ENCODE measurements at places on chromosomes 5 and 9. TPM values are rescaled to one million over a fixed set of nuclear protein-coding genes. Genes with fewer than 3 reads are reported as not detected.

GRCh38 chr9:128087262-128087661 is 19.2 kb downstream of the SLC25A25 start:
- no peak for DNase-seq

DNA sequence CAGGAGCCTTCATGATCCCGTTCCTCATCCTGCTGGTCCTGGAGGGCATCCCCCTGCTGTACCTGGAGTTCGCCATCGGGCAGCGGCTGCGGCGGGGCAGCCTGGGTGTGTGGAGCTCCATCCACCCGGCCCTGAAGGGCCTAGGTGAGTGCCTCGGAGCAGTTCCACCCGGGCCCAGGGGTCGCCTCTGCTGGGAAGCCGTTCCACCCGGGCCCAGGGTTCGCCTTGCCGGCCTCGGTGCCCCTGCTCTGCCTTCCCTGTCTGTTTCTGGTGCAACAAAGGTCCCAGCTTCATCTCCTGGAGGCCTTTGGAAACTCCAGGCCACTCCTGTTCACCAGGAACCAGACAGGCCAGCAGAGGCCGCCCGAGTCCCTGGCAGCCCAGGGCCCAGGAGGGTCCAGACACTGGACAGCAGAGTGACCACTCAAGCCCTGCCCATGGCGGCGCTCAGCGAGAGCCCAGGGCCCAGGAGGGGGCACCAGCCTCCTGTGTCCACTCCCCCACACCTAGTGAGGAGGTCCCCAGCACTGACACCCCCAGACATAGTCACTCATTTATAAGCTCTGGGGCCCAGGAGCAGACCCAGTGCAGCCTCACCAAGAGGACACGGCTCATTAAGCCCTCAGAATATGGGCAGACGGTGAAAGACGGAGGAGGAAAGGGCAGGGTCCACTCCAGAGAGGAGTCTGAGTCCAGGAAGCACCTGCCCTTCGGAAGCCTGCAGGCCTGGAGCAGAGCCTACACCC is 7.5 kb downstream of the SLC6A19 start:
- peak; percentile 49 for DNase-seq

DNA sequence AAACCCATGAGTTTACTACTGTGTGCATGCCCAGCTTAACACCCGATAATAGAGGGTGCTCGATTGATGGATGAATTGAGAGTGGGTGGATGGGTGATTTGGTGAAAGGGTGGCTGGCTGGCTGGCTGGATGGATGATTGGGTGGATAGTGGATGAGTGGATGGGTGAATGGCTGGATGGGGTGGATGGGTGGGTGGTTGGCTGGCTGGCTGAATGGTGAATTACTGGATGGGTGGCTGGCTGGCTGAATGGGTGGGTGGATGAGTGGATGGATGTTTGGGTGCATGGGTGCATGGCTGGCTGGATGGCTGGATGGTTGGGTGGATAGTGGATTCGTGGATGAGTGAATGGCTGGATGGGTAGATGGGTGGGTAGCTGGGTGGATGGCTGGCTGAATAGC is 201.1 kb downstream of the IRX1 start:
- no peak for DNase-seq

DNA sequence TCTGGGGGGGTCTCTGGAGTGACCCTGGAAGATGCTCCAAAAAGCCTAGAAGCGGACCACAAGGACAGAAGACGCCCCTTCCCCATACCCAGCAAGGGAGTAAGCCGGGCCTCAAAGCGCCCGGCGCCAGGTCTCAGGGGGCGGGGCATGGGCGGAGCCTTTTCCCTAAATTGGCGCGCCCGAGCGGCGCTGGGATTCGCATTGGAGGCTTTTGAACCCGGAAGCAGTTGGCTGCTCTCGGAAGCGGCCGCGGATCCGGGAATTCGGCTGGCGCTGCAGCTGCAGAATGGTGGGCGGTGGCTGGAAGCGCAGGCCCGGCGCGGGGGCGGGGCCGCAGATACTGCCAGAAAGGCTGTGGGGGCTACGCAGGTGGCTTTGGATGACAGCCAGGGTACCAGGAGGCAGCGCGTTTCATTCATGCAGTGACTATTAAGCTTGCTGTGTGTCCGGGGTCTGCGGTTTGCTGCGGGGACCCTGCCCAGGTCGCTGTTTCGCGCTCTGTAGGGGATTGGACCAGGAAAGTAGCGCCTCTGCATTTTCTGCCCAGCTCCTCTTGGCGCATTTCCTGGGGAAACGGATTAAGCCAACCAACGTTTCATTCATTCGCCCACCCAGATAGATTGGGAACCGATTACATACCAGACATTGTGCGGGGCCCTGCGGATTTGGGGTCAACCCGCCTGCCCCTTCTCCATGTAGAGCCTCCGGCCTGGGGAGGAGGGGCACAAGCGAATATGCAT is 83.0 kb upstream of the FREM1 start:
- peak; percentile 72 for DNase-seq

GRCh38 chr9:7111413-7111812 is 353.6 kb downstream of the KDM4C start:
- DNase-seq = no peak

DNA sequence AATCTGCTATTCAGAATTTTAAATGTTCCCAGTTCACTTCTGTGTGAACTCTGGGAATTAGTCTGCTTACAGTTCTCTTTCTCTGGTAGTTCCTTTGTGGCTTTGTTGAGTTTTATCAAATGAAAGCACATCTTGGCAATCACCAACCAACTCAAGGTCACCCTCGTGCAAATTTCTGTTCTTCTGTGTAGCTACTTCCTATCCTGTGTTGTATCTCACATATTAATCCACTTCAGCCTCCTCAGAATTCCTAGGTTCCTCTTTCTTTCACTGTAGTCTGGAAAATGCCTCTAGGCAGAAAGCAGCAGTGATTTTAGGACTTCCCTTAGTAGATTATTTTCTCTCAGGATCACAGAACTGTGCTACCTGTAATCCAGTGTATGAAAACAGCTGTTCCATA is 100.3 kb downstream of the AUH start:
- no peak for DNase-seq

Gene RETREG1
- total RNA-seq = 5.4 TPM

DNA sequence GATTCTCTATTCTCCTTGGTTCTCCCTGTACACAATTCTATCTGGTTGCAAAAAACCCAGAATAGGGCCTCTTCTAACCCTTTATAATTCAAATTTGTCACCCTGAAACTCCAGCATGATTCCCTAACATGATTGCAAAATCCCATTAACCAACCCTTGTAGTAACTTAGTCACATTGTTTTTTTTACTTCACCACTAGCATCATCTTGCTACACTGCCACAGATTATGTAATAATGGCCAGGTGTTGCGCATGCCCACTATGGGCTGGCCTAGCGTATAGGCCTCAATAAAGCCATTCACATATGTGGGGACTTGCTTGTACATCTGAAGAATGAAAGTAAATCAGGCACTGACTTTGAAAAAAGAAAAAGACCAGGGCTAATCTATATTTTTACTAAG is 25.7 kb downstream of the FAM170A start:
- DNase-seq = no peak

DNA sequence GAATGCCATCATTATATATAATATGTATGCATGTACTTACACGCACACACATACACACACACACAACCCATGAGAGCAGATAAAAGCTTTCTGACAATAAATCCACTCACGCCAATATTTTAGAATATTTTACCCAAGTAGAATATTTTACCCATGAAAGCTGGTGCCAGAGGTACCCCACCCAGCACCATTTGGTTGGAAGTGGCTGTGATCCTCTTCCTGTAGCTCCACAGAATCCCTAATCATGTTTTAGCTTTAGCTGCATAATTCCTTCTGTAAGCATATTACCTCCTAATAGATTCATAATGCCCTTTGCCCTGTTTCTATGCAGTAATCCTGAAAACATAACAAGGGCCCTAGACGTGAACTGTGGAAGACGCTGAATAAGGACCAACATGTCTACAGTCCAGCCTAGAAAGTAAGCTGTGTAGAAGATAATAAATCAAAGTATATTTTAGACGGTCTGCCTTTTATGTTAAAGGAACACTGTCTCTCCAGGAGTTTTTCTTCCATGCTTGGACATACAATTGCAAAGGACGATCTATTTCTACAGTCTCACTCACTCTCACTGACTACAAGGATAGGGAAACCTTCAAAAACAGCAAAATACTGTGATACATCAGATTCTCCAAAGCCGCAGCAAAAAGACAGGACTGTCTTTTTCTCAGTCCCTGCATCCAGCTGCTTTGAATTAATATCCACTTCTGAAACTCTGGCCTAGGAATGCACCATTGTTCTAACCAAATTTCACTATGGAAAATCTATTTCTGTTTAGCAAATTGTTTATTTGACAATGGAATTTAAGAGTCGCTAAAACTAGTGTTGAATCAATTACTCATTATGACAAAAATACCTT is 98.2 kb downstream of the USP20 start:
- DNase-seq = no peak

DNA sequence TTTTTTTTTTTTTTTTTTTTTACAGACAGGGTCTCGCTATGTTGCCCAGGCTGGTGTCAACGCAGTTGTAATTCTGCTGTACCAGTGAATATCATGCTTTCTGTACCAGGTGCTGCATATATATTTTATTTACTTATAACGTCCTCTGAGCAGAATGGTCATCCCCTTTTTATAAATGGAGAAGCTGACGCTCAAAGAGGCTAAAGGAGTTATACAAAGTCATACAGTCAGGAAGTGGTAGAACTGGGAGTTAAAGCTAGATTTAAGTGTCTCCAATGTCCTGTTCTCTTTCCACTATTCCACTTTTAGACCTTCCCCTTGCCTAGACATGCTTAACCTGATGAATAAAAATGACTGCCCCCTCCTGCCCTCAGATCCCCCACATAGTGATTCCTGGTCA is 1.2 kb upstream of the SIL1 start:
- DNase-seq = no peak

Gene DDX4
- total RNA-seq = not detected

- no peak for DNase-seq
These were observed 17.6 kb upstream of the HEXB start for GRCh38 chr5:74667396-74667795.

Gene CDK9
- total RNA-seq = 41.2 TPM

DNA sequence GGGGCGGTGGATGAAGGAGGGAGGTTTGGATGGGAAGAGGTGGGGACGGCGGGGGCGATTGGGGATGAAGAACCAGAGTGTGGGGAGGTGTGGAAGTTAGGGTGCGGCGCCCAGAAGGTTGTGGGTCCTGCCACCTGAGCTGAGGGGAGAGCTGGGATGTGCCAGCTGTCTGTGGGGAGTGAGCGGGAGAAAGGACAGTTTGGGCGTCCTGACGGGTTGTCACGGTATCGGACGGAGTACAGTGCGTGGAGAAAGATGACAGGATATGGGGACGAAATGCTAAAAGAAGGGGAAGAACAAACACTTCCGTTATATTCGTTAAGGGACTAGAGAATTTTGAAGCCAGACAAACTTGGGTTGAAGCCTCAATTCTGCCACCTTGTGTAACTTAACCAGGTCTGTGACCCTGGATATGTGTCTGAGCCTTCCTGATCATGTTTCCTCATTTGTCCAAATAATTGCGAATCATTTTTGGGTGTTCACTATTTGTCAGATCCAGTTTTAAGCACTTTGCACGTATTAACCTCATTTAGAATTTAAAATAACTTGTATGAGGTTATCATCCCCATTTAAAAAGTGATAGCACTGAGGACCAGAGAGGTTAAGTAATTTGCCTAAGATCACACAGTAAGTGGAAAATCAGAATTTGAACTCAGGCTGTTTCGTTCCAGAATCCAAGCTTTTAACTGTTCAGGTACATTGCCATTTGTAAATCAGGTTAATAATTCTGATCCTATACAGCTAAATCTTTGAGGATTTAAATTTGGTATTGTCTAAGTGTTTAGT is 689 bp downstream of the CNTRL start:
- no peak for DNase-seq

Gene RGS7BP
- 1.0 TPM for total RNA-seq

Gene MEIKIN
- total RNA-seq = 0.42 TPM

GRCh38 chr9:127012250-127012649 is 97.7 kb downstream of the RALGPS1 start:
- DNase-seq = no peak

DNA sequence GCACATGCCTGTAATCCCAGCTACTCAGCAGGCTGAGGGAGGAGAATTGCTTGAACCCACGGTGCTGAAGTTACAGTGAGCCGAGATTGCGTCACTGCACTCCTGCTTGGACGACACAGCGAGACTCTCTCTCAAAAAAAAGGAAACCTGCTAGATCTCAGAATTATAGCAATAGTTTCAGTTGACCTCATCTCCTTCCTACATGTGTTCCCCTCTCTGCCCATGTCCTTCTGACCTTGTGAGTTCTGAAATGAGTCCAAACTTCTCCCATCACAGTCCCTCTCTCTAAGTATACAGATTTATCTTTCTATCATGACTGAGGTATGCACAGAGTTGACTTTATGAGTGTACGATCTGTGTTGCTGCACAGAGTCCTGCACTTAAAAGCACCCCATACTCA is 44.6 kb upstream of the SHOC1 start:
- DNase-seq = no peak

Gene MPDZ
- total RNA-seq = 26.2 TPM

Gene PTGS1
- 0.84 TPM for total RNA-seq

Gene TLX3
- total RNA-seq = not detected

Gene PCDHB16
- total RNA-seq = 0.09 TPM

GRCh38 chr5:136518814-136519213 is 153.5 kb upstream of the TRPC7 start:
- no peak for DNase-seq

- no peak for DNase-seq
These were observed 3.2 kb downstream of the CD180 start for GRCh38 chr5:67193439-67193807.

DNA sequence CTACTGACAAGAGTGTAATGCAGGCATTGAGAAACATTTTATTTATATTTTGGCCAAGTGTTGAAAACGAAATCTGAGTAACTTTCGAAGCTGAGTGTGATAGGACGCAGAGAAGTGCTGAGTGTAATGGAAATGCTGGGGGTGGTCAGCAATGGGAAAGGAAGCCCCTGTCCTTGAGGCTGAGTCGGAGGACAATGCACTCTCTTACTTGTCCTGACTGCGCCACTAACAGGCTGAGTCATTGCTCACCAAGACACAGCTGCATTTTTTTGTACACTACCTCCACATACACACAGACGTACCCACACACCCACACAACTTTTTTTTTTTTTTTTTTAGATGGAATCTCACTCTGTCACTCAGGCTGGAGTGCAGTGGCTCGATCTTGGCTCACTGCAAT is 637.7 kb downstream of the SLCO4C1 start:
- DNase-seq = no peak

Gene PTPN3
- total RNA-seq = 30.3 TPM

Gene DEPDC1B
- 26.3 TPM for total RNA-seq

GRCh38 chr5:175695161-175696126 is 37.6 kb downstream of the HRH2 start:
- no peak for DNase-seq

- no peak for DNase-seq
These were observed 255.2 kb downstream of the AOPEP start for GRCh38 chr9:94981723-94982090.

Gene ADAMTSL2
- total RNA-seq = 18.2 TPM

Gene SLCO6A1
- not detected for total RNA-seq
